ENCODE measurements at places on chromosomes 1 and 21.

GRCh38 chr21:45383111-45383614, 21.8 kb upstream of the COL18A1 start:
- no peak for DNase-seq

GRCh38 chr1:92554216-92554615, 67.5 kb upstream of the GFI1 start:
- DNase-seq: no peak

GRCh38 chr1:156566436-156566835, 5.9 kb downstream of the IQGAP3 start:
- no peak for DNase-seq

DNA sequence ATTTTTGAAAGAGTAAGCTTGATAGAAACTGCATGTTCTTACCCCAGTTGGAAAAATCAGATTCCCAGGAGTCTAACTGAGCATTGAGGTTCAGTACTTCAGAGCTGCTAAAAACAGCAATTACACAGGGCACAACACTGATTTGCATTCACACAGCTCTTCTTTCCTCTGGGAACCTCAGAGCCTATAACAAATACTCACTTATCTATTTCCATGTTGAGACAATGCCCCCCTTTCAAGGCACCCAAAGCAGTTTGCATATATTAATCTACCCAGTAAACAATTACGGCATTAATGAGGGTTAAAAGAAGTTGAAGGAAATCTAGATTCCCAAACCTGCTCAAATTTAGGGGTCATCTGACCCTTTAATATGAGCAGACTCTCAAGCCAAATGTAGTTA, 126.9 kb upstream of the SLC35F3 start:
- DNase-seq: no peak

- no peak for DNase-seq
These were observed 25.5 kb downstream of the ODF2L start for GRCh38 chr1:86370601-86371022.

- no peak for DNase-seq
These were observed 2.4 kb downstream of the CFH start for GRCh38 chr1:196654271-196654670.

- no peak for DNase-seq
These were observed 31.5 kb downstream of the RNF220 start for GRCh38 chr1:44436401-44437106.

DNA sequence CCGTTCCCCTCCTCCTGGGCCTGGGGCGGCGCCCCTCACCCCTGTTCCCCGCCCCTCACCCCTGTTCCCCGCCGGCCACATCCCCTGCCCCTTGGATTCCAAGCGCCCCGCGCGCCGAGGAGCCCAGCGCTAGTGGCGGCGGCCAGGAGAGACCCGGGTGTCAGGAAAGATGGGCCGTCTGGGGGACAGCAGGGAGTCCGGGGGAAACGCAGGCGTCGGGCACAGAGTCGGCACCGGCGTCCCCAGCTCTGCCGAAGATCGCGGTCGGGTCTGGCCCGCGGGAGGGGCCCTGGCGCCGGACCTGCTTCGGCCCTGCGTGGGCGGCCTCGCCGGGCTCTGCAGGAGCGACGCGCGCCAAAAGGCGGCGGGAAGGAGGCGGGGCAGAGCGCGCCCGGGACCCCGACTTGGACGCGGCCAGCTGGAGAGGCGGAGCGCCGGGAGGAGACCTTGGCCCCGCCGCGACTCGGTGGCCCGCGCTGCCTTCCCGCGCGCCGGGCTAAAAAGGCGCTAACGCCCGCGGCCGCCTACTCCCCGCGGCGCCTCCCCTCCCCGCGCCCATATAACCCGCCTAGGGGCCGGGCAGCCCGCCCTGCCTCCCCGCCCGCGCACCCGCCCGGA, at the start of gene TP73:
Gene TP73, plus strand, starts transcription at position 587 of the 618 bp plus-strand sequence. CDS start 29,850 bp downstream, outside the sequence.
- DNase-seq: no peak

DNA sequence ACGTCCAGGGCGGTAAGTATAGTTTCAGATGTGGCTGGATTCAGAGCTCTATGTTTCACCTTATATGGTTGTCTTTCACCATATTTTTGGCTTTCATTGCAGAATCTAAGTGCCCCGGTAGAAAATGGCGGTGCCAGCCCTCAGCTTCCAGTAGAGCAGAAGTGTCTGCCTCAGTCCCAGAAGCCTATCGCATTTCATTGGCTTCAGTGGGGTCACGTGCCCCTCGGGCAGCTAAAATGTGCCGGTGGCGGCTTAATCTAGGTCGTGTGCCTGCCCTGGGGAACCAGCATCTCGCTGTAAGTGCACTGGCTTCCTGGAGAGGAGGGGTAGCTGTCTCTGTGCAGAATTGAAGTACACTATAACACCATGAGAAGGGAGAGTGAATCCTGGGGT, 107.4 kb upstream of the MAGI3 start:
- no peak for DNase-seq

- no peak for DNase-seq
These were observed 106.9 kb downstream of the ZNF281 start for GRCh38 chr1:200302921-200303290.

- DNase-seq: no peak
These were observed 31.2 kb upstream of the C1orf174 start for GRCh38 chr1:3931007-3931912.

DNA sequence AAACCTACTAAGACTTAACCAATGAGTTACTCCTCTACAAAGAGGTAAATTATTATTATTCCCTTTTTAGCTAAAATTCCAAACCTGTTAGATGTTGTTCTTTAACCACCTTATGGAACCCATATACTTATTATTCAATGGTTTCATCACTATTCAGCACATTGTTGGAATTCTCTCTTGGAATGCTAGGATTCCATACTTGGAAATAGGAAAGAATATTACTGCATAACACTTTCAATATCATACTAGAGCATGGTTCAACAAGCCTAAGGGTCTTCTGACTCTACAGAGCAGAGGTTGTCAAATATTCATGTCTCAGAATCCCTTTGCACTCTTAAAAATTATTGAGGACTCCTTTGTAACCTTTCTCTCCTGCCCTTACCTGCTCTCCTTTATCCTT, 69.4 kb downstream of the DEGS1 start:
- DNase-seq: no peak

DNA sequence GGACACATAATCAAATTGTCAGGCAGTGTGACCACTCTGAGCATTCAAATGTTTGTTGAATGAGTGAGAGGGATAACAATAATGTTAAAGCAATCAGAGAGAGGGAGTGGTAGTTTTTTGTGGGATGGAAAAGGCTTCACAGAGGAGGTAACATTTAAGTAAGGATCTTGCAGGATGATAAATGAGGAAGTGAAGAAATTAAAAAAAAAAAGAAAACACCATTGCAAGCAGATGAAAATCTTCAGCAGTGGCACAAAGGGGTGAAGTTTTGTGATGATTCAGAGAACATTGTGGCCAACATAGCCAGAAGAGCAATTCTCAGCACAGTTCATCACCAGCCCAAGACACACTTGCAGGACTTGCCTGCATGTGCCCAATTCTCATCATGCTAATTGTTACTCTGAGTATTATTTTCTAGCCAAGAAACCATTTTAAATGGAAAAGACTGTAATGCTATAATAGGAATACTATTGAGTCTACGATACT, 35.0 kb downstream of the OVGP1 start:
- no peak for DNase-seq

- DNase-seq: no peak
These were observed 28.5 kb downstream of the SKI start for GRCh38 chr1:2256435-2257244.

DNA sequence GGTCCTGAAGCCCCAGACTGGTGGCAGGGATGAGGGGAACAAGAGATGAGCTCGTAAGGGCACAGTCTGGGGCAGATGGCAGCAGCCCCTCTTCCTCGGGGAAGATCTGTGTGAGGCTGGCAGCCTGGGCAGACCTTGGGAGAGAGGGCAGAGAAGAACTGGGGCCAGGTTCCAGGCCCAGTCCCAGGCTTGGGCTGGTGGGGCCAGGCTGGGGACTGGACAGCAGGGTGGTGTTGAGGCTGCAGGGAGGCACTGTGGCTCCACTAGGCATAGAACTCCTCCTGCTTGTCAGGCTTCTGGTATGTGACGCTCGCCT, 35.7 kb downstream of the SDC3 start:
- no peak for DNase-seq

- no peak for DNase-seq
These were observed 9.7 kb upstream of the ZBTB48 start for GRCh38 chr1:6570100-6570499.

- no peak for DNase-seq
These were observed 3.4 kb downstream of the SEMA6C start for GRCh38 chr1:151143057-151143435.

- DNase-seq: no peak
These were observed 1.1 kb downstream of the BATF3 start for GRCh38 chr1:212698467-212699103.

DNA sequence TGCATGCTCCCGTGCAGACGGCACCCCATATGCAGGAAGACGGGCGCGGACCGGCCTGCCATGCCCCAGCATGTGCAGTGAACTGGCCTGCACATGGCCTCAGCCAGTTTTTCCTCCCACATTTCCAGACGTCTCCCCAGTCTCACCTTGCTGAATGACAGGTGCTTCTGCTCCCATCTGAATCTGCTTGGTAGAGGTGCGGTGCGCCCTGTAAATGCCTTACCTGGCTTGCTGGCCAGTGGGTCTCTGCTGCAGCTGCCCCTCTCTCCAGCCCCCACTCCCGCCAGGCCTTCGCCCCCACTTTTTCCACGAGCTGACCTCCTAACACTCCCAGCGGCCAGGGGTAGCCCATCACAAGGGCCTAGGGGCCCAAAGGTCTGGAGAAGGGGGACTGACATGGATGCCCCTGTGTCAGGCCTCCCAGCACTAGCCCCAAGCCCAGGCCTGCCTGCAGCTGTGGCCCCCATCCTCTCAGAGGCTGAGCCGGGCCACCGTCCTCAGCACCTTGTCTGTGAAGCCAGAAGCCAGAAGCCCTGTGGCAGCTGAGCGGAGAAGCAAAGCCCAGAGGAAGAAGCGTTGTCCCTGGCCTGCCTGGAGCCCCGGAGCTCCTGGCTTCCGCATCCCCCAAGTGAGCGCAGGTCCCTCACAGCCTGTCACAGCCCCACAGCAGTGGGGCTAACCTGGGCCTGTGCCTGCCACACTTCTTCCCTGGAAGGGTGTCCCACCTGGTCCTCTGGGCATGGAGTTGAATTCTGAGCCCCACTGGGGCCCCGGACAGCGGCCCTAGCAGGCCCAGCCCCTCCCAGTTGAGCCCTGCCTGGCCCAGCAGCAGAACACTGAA, 3.7 kb upstream of the SLC19A1 start:
- DNase-seq: no peak

- no peak for DNase-seq
These were observed 30.6 kb downstream of the DNAJC6 start for GRCh38 chr1:65339866-65340468.

- DNase-seq: no peak
These were observed 47.9 kb upstream of the RWDD3 start for GRCh38 chr1:95186149-95186548.

- no peak for DNase-seq
These were observed 536.9 kb downstream of the ADGRL2 start for GRCh38 chr1:82337635-82338034.

DNA sequence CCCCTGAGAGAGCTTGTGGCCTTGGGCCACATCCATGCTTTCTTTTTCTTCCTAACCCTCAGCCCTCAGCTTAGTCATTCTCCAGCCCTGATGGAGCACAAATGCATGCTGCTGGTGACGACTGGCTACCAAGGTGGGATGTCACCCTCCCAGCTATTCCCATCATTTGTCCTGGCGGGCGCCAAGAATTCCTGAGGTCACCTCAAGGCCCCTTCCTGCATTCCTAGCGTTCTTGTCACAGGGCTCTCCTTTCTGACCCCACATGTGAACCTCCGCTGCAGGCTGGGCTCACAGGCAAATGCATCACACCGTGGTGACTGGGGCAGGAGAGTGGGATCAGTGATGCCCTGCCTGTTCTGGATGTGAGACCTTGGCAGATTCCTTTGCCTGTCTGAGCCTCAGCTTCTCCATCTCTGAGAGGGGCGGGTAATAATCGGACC, 53.4 kb upstream of the IFFO2 start:
- no peak for DNase-seq

DNA sequence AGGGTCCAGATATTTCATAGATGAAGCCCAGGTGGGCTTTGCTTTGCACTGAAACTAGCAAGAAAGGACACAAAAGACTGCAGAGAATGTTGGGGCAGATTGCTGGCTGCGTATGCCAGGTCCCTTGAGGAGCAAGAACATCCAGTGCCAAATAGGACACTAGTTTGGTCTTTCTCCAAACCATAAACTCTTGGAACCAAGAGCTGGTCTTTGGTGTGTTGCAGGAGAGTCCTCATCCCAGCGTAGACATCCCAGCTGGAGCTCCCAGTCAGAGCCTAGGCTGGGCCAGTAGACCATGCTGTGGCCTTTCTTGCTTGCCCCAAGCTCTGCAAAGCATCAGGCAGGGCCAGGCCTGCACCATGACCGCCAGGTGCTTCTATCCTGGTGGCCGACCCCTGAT, 87.5 kb downstream of the ATP5PO start:
- DNase-seq: no peak

DNA sequence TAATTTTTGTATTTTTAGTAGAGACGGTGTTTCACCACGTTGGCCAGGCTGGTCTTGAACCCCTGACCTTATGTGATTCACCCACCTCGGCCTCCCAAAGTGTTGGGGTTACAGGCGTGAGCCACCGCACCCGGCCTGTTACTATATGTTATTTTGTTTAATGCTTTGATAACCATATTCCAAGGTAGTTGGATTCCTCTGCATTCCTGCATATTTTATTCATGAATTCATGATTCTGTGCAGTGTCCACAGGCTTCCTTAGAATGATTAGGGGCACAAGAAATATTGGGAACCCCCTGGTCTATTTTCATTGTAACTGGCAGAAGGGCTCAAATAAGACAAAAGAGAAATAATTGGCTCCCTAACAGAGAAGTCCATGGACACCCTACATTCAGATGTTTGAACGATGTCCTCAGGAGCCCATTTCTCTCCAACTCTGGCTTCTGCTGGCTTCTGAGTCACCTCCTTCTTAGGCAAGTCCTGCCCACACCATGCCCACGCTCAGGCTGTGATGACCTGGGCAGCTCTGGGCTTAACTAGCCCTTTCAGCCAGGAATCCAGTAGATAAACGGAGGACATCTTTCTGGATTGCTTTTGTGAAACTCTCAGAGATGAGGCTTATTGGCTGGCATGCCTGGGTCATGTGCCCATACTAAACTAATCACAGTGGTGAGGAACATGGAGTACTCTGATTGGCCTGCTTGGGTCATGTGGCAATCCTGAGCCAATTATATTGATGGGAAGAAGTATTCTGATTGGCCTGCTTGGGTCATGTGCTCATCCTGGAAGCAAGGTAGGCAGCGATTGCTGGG, 32.6 kb downstream of the TNFRSF8 start:
- no peak for DNase-seq

DNA sequence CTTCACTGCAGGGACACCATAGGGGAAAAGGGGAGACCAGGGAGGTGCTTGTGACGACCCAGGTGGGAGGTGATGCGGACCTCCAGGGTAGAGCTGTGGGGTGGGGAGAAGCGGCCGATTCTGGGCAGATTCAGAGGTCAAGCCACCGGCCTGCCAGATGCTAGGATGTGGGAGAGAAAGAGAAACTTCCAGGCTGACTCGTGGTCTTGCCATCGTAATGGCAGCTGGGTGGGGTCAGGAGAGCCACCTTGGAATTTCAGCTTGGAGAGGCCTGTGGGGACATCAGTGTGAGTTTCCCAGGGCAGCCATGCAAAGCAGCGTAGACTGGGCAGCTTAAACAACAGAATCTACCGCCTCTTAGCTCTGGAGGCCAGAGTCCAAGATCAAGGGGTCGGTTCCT, 258.0 kb upstream of the VAMP3 start:
- DNase-seq: no peak

GRCh38 chr21:31475223-31475622, 131.2 kb upstream of the TIAM1 start:
- DNase-seq: no peak

GRCh38 chr1:31101147-31101502, 35.6 kb upstream of the PUM1 start:
- DNase-seq: no peak

GRCh38 chr1:228216371-228217320, 8.8 kb downstream of the OBSCN start:
- no peak for DNase-seq

Data from stimulated activated CD4-positive, alpha-beta T cell treated with anti-CD3 and anti-CD28 coated beads, Interleukin-15, amount 100 ng/mL, for 1 hour (primary cell).